ENCODE measurements at places on chromosomes 1 and 21.

DNA sequence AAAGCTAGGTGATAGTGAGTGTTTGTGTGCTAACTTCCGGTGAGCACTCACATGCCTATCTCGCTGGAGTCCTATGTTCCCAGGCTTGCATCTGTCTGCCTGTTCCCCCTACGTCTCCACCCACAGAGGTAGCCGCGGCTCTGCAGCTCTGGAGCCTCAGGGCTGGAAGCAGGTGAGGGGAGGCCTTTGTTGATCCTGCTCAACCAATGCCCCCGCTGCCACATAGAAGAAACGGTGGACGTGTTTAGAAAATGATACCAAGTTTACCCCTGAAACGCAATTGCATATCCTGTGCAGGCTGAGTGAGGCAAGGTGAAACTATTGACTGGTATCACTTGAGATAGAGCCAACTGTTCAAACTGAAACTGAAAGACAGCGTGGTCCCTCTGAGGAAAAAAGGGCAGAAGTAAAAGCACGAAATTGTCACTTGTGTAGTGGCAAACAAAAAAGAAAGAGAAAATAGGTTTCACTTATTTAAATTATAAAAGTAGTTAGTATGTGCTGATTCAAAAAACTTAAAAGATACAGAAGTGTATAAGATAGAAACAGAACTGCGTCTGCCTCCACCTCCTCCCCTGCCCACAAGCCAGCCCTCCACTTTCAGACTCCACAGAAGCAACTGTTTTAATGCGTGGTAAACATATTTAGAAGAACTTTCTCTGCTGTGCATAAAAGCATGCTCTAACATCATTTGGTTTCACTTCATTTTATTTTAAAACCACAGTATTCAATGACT is 38.6 kb upstream of the ETS2 start:
- DNase-seq: no peak

- no peak for DNase-seq
Measured at GRCh38 chr1:35386959-35387358, 118.5 kb downstream of the ZMYM4 start.

DNA sequence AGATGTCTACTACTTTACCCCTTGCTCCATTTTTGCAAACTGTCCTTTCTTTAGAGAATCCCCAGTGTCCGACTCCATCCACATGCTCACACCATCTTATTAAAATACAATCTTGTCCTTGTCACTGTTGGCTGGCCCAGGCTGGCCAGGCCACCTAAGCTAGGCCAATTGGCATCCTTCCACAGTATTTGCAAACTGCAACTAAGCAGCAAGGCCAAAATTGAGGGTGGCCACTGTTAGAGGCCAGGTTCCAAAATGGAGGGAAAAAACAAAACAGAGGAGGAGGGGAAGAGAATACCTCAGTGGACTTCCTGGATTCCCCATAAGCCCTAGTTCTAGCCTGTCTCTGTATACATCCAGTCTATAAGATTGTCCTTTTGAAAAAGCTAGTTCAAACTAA is 4.3 kb downstream of the FAM89A start:
- no peak for DNase-seq

DNA sequence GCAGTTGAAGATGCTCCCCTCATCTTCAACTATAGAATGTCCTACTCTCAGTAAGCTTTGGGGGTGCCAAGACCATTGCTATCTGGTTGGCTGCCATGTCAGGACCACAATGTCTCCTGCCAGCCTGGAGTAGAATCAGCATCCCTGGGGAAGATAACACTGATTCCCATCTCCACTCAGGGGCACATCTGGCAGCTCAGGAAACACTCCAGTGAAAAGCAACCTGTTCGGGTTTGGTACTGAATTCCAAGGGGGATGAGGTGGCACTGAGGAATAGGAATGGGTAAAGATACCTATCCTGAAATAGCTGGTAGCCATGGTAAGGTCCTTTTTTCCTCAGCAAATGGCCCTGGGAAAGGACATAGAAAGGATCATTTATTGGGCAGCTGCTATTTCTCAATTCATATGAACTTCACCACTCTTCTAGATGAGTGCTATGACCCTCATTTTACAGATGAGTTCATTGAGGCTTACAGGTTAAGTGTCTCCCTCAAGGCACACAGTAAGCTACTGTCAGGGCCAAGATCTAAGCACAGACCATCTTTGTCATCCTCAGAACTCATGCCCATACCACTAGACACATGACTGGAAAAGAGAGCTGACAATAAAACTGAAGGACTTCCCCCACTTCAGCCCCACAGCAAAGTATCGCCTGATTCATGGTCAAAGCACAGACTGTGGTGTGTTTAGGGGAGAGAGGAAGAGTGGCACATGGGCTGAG is 31.4 kb downstream of the AK2 start:
- DNase-seq: no peak

DNA sequence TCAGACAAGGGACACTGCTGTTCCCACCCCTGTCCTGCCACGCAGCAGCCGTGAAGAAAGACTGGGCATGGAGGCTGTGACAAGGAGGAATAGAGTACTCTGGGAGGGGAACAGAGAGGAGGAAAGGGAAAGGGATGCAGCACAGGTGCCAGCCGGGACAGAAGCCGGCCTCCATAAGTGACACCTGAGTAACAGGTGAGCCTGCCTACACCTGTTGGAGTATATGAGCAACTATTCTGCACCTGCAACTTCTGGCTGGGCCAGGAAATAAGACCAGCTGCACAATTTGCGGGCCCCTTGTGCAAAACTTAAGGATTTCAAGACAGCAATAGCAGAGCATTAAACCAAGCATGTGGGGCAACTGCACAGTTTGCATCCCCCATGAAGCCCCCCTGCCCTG is 72.5 kb upstream of the GOLT1A start:
- DNase-seq: no peak

DNA sequence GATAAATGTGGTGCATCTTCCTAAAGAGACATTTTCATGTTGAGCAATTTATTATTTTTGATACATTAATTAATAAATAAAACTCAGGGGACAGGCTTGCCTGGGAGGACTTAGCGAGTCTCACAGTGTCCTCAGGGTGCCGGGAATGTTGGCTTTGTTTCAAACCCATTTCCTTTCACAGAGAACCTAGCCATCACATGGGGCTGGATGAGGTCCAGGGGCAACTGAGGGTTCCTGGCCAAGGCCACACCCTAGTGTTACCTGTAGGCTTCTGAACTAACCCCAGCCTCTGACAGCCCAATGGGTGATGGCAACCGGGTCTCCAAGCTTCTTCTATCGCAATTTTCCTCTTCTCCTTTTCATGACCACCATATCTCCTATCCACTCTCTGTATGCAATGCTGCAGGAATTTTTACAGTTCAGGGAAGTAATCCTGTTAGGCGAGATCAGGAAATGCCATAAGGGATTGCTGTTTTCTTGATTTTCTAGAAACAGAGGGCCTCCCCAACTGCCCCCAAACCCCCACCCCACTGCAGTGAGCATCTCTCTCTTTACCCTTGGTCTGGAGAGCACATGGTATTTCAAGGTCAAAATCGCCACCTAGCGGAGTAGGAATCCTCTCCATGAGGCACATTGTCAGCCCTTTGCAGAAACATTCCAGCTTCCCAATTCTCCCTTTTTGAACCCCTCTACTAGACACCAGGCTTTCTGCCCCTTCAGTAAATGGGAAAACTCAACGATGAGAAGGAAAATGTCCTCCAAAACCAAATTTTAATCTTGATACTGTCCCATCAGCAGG is 22.1 kb upstream of the SMYD3 start:
- no peak for DNase-seq

All from mesothelial cell of epicardium (in vitro differentiated cells).